ENCODE measurements at places on chromosomes 5 and 9.
A peak's percentile ranks its signal among the peaks of the same experiment; 100 is the strongest.

- no peak for DNase-seq
Measured at GRCh38 chr9:107647611-107648010, 158.0 kb upstream of the KLF4 start.

DNA sequence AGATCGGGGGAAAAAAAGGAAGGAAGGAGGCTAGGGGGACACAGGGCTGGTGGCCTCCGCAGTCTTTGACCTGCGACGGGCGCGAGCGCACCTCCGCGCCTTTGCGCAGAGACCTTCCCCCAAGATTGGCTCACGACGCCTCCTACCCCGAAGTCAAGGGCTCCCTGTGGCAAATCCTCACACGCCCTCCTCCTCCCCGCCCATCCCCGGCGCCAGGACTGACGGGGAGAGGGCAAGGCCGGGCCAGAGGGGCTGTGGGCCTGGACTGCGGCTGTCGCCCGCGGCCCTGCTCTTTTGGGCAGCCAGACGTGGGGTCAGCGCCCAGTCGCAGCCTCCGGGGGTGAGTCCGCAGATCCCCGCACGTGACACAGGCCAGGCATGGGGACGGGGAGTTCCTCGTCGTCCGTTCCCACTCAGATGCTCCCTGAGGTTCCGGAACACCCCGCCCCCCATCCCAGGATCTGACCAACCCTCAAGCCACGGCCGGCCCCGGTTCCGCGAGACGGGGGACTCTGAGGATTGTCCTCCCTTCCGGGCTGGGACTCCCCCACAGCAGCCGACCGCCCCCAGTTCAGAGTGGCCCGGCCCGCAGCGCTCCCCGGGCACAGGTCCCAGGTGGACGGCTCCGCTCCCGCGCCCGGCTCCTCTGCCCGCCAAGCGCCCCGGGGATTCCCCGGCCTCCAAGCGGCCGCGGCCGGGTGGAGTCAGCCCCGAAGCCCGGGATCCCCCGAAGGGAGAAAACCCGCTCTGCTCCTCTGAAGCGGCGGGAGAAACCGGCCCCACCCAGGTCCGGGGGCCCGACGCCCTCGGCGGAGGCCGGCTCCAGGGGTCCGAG lies 543 bp upstream of the ANKRD33B start:
- DNase-seq: no peak

DNA sequence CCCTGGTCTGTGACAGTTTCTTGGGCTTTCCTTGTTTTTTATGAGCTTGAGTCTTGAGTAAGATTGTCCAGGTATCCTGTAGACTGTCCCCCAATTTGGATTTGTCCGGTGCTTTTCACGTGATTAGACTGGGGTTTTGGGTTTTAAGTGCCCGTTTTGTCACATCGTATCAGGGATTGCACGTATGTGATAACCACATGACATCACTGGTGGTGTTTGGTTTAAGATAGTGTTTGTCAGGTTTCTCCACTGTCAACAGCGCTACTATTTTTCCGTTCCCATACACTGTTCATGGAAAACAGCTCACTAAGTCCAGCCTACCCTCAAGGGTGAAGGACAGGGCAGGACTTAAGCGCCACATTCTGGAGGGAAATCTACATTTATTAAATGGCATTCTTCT lies 39.7 kb downstream of the LMNB1 start:
- DNase-seq: no peak

DNA sequence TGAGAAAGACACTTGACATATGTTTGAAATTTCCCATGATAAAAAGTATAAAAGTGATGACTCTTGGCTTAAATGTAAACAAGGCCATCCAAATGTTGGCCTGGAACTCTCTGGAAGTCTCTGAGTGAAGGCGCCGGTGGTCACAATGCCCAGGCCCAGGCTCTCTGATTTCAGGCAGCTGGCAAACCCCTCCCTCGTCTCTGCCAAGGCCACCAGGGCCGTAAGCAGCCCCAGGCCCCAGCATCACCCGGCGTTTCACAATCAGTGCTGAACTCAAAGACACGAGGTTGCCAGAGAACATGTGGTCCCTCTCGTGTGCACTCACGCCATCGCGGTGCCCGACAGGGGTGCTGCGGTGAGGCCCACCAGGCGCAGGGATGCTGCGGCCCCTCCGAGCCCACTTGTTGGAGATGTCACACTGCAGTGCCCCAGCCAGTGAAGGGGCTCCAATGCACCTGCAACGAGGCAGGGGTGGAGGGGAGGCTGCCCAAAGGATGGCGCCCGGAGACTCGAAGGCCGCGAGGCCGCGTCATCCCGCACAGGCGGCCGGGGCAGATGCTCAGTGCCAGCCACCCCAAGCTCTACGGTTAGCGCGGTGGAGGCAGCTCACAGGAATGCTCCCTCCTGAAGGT lies 15.0 kb downstream of the LPCAT1 start:
- DNase-seq: no peak

GRCh38 chr5:67283275-67283987 lies 86.8 kb upstream of the CD180 start:
- no peak for DNase-seq

DNA sequence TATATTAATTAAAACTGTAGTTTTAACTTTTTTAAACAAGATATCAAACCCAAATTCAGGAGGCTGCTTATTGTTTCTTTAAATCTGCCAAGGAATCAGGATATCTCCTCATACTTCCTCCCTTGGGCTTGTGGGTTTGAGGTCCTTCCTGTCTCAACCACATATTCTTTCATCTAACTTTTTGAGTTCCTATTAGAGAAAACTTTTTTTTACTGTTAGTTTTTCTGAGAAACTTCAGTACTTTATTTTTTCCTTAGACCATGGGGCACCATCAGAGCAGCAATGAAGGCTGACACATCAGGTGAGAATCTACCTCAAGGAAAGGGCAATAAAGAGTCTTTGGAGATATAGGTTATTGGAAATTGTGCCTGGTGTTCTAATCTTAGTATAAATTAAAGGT lies 56.7 kb downstream of the TSSK1B start:
- no peak for DNase-seq

- no peak for DNase-seq
Measured at GRCh38 chr9:85331626-85332025, 410.1 kb downstream of the AGTPBP1 start.

GRCh38 chr9:23123048-23123632 lies 676.5 kb downstream of the DMRTA1 start:
- no peak for DNase-seq

DNA sequence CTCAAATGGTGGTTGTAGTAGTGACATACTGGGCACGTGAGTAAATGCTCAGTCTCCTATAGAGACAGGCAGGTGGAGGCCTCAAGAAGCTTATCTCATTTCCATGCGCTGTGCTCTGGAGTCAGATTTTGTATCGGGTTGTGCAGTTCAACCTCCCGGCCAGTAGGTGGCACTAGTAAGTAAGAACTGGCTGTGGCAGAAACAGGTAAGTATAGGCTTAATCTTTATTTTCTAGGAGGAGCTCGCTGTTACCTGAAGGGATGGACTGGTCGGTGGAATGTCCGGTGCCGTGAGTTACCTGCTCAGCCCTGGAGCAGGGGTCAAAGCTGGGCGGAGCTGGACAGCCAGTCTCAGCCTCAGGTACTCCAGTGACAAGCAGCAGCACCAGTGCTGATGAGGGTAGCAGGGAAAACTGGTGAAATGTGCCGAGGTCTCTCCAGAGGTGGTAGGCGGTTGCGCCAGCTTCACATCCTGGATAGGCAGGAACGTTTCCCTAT lies 880.1 kb upstream of the SEMA6A start:
- DNase-seq: peak; percentile 61

DNA sequence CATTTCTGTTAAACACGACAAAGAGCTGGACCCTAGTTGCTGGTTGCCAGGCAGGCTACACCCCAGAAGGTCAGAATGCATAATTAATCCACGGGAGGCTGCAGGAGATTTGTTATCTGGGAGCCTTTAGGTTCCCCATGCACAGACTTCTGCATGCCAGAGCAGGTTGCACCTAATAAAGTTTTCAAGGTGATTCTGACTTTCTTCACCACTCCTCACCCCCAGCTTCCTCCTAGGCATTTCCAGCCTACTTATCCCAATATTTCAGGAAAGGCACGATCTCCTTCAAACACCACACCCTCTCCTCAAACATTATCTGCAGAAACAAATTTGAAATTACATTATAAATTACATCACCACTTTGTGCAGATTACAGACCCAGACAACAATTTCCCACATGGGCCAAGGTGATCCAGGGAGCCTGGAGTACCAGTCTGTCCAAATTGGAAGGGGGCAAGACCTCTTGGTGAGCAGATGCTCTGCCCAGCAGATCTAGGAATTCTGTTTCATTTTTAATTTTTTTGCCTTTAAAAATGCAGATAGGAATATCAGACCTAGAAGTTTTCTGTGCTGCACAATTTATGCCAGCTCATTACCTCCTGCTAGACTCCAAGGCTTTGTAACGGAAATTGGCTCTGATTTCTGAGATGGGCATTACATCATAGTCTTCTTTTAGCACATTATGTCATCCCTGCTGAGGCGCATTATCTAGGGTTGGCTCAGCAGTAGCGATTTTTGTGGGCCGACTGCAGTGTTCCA lies 363.4 kb upstream of the SLC30A5 start:
- DNase-seq: no peak

DNA sequence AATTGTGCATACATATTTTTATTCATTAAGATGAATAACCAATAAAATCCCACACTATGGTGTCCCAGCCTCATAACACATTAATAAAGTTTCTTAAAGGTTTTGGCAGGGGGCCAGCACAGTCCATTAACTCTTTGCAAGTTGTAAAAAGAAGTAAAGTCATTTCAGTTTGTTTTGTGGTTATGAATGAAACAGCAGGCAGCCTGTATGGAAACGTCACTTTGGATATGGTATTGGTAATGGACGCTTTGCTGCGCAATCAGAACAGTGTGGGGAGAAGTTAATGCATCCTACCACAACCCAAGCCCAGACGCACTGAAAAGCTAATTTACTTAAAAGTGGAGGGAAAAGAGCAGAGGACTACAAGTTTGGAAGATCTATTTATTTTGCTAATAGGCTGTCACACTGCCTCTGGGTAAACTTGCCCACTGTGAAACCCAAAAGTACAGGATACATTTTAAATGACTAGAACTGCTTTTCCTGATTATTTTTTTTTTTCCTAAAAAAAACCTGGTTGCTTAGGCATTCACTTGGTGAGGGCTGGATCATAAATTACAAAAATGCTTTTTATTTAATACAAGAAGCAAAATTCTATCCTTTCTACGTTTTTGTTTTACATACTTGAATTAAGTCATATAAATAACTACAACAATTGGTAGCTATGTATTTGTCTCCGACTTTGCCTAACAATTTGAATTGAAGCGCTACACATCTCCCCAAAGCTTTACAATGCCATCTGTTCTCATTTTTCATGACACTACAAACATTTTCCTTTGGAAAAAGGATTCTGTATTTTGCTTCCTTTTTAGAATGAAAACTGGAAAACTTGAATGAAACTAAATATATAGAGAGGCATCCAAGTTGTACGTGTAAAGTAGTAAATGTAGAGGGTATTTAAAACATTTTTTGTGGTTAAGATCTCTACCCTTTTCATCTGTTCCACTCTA lies 104.3 kb downstream of the NFIB start:
- peak; percentile 38 for DNase-seq

GRCh38 chr5:32942225-32942989 lies 231.3 kb downstream of the NPR3 start:
- DNase-seq: no peak

GRCh38 chr9:72441848-72442607 lies 77.0 kb upstream of the ZFAND5 start:
- DNase-seq: no peak

DNA sequence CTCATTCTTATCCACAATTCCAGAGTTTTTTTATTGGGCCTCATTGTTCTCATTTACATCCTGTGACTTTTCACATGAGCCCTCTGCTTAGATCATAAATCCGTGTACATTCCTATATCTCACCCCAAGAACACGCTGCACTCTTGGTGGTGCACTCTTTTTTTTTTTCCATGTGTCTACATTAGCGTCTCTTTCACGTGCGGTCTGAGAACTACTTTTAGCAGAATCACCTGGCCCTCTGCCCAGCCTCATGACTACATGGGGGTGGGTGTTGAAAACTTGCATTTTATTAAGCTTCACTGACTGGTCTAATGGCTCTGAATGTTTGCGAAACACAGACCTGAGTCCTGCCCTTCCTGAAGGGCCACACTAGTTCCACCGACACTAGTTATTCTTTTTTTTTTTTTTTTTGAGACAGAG lies 18.6 kb downstream of the C9orf57 start:
- DNase-seq: peak; percentile 78

GRCh38 chr5:40191150-40191549 lies 488.6 kb upstream of the PTGER4 start:
- DNase-seq: peak; percentile 15

GRCh38 chr9:129930743-129931142 lies 95.5 kb downstream of the USP20 start:
- no peak for DNase-seq

GRCh38 chr9:13292158-13292557 lies 12.7 kb upstream of the MPDZ start:
- no peak for DNase-seq

DNA sequence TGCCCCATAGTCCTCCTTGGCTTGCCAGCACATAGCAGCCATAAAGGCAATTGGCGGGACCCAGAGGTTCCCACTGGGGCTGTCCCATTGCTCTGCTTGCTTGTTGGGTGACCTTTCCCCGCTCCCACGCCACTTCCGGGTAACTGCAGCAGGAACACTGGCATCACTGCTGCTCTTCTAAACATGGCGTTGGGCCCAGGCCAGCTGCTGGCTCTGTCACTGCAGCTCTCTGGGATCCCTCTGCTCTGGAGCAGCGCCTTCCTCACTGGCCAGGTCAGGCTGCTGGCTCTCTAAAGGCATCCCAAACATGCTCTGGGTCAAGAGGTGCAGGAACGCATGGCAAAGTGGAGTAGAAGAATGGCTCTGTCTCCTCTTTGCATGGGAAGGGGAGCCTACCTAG lies 92.9 kb downstream of the DRD1 start:
- DNase-seq: no peak

DNA sequence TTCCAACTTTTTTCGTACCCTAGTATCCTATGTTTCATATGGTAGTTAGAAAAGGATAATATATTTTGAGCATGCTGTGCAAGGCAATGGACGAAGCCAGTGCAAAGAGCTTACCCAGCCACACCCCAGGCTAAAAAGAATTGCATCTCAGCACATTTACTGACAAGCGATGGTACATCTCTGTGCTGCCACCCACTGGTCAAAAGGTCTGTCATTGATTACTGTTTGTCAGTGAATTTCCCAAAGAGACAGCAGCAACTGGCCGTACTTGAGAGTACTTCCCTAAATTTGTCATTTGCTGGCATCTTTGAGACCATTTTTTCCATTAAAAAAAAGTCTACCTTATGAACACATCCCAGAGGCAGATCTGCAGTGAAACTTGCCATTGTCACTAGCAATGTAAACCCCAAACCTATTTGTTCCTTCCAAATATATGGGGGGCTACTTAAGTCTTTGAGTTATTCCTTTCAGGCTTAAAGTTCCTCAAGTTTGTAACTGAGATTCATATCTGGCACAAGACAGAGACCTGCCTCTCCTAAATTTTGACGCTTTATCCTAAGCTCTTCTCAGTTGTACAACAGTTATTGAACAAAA lies 184.3 kb downstream of the CTNND2 start:
- DNase-seq: peak; percentile 32

GRCh38 chr9:123365881-123366528 lies 10.0 kb downstream of the CRB2 start:
- no peak for DNase-seq

DNA sequence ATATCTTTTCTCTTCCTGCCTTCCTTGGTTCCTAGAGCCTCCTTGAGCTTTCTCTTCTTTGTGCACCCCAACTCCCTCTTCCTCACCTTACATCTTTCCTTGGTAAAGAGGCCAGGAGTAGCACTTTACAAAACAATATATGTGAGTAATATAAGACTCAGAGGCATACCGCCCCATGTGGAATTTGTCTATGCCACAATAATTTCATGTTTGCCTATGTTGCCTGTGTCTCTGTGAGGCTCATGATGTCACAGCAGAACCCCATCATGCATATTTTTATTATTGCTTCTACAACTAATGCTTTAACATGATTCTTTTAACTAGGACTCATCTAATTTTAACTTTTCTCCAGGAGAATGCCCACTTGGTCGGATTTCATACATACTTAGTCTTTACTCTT lies 15.0 kb upstream of the LVRN start:
- no peak for DNase-seq
